ENCODE measurements at places on chromosomes 5 and 9. TPM values are rescaled to one million over a fixed set of nuclear protein-coding genes. Genes with fewer than 3 reads are reported as not detected.

The RANBP6 gene
- total RNA-seq, result 21.0 TPM

The ZDHHC12 gene
- total RNA-seq, result 28.6 TPM

The RAB14 gene
- total RNA-seq, result 19.6 TPM

The PCDHB15 gene
- 0.70 TPM for total RNA-seq

The SLC6A18 gene
- total RNA-seq, result not detected

The ACTBL2 gene
- total RNA-seq, result 0.23 TPM

The PAEP gene
- total RNA-seq, result not detected

The MTMR12 gene
- total RNA-seq, result 10.2 TPM

The PITX1 gene
- total RNA-seq, result 0.12 TPM

The KLF9 gene
- 16.4 TPM for total RNA-seq

The CCDC192 gene
- not detected for total RNA-seq

The SHISAL2B gene
- not detected for total RNA-seq

The SPATA31A1 gene
- not detected for total RNA-seq

The LHX3 gene
- not detected for total RNA-seq

The JAKMIP2 gene
- not detected for total RNA-seq

The PCDHB16 gene
- total RNA-seq, result 0.70 TPM

The EIF4E1B gene
- not detected for total RNA-seq

The LCN15 gene
- not detected for total RNA-seq

The SLC6A3 gene
- total RNA-seq, result not detected

The FUT7 gene
- not detected for total RNA-seq

The RANBP3L gene
- 0.08 TPM for total RNA-seq

The C5orf52 gene
- total RNA-seq, result not detected

The SNAPC3 gene
- 28.5 TPM for total RNA-seq

The TRPM6 gene
- total RNA-seq, result not detected

The OMD gene
- total RNA-seq, result 1.9 TPM

The FOXD4L5 gene
- 0.08 TPM for total RNA-seq

The GABRP gene
- not detected for total RNA-seq

The FGD3 gene
- not detected for total RNA-seq

The SPATA6L gene
- 0.23 TPM for total RNA-seq

The ICE1 gene
- total RNA-seq, result 9.1 TPM

The GLE1 gene
- 24.5 TPM for total RNA-seq

The DELE1 gene
- total RNA-seq, result 27.1 TPM

The CHSY3 gene
- 4.0 TPM for total RNA-seq

The PCDHGA8 gene
- 2.0 TPM for total RNA-seq

The LCN10 gene
- not detected for total RNA-seq

The PRDM9 gene
- total RNA-seq, result not detected

The KIF4B gene
- not detected for total RNA-seq

The MEIKIN gene
- total RNA-seq, result not detected

The INSL4 gene
- total RNA-seq, result not detected

The CCNO gene
- total RNA-seq, result 0.30 TPM

The NPR2 gene
- total RNA-seq, result 18.7 TPM

The SPEF2 gene
- total RNA-seq, result 1.1 TPM

The SAXO1 gene
- total RNA-seq, result 0.08 TPM

The MRNIP gene
- 14.4 TPM for total RNA-seq

The SH2D3C gene
- total RNA-seq, result 0.08 TPM

Measured in smooth muscle cell of the coronary artery (primary cell).